Body of pancreas (tissue), 4 donors: ENCODE measurements at places on chromosomes 5 and 9.

DNA sequence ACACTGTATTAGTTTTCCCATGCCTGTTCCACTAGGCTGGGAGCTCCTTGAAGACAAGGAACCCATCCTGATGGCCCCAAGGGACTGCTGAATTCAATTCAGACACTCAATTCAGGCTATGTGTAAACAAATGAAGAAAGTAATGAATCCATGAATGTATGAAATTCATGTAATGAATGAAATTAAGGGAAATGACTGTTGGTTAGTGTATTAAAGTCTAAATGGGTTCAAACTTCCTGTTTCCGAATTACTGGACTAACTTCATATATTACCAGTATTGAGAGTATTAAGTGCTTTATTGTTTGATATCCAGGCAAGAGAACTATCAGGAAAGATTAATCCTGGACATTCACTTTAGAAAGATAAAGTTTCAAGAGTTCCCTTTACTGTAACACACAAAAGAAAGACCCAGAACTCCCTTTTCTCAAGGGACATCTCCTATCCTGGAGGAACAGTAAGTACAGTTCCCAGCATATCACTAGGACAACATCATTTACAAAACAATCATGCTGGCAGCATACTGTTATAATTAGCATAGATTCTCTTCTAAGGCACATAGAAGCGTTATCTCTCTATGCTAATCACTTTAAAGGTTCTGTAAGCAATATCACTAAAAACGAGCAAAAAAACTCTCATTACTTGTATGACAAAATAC is 28.5 kb upstream of the IFNK start:
- DNase-seq, result no peak

DNA sequence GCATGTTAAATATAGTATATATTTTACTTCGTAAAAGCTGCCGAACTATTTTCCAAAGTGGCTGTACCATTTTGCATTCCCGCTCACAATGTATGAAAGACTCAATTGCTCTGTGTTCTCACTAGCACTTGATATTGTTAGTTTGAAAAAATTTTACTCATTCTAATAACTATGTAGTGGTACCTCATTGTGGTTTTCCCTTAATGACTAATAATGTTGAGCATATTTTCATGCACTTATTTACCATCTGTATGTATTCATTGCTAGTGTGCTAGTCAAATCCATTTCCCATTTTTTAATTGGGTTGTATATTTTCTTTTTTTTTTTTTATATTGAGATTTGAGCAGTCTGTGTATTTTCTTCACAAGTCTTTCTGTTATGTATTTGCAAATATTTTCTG is 58.4 kb downstream of the RANBP17 start:
- DNase-seq, result no peak

DNA sequence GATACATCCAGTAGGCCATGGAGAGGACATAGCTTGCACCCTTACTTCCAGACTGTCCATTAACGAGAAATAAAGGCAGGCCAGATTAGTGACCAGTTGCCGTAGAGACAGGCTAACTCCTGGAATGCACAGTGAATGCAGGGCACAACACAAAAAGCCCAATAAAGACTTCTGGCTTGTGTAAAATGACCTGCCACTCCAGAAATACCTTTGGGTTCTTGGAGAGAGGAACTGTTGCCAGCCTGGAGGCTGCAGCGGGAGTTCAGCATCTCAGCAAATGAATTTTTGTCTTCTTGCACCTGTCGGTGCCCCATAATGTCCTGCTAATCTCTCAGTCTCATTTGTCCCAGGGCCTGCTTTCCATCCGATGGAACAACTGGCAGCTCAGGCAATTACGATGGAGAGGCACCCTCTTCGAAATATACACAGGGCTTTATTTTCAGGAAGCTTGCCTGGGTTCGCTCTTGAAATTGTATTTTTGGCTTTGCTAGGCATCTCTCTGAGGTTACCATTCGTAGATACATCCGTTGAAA is 538.8 kb upstream of the ZNF462 start:
- DNase-seq, result no peak

- no peak for DNase-seq
Measured at GRCh38 chr9:74772121-74772520, 115.6 kb downstream of the TRPM6 start.
